Right cardiac atrium (tissue), 5 donors: ENCODE measurements at places on chromosomes 11 and 22. TPM values are rescaled to one million over a fixed set of nuclear protein-coding genes. Genes with fewer than 3 reads are reported as not detected.

YPEL4 gene
- total RNA-seq = 0.59 TPM

GRCh38 chr11:67059671-67060070 lies 3.0 kb downstream of the RHOD start:
- DNase-seq = peak; percentile 35

DNA sequence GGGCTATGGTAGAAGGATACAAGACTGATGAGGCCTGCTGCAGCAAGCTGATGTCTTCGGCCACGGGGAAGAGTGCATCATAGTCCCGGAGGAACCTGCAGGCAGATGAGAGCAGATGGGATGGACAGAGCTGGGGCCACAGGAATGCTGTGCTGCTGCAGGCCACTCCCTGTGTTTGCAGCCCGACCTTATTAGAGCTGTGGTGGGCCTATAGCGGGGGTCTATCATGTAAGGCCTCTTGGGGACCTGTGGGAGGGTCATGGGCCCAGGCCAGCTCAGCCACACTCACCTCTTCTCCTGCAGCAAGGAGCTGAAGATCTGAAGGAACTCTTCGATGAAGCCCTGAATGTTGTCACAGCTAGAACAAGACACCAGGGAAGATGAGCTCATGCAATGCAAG lies 31.9 kb downstream of the ASCC2 start:
- DNase-seq = no peak

GRCh38 chr11:68617925-68618809 lies 66.2 kb upstream of the GAL start:
- no peak for DNase-seq

TNNI2 gene
- not detected for total RNA-seq

DNA sequence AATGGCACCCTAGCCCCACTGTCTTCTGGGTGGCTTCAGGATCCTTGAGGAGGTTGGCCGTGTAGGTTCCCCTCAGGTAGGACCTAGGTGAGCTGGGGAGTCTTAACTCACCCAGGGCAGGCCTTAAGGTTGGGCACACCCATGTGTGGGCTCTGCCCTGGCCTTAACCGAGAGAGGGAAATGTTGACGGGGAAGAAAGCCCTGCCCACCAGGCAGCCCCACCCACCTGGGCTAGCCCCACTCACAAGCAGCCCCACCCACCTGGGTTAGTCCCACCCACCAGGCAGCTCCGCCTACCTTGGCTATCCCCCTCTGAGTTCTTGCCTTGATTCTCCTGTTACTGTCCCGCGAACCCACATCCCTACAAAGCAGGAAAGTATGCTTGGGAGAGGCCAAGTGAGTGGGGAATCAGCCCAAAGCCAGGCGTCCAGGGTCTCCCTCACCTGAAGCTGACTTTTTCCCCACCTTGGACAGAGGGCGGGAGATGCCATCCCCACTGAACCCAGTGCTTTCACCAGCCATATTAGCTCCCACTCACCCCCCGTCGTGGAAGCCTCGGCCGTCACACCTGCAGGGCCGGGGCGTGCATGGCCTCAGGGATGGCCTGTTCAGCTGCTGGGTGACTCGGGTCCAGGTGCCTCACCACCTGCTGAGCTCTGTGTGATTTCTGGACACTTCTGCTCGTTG lies at the start of gene MYEOV:
Gene MYEOV, plus strand, starts transcription at position 337 of the 687 bp plus-strand sequence. CDS start 1,200 bp downstream, outside the sequence.
- DNase-seq = no peak

- no peak for DNase-seq
These were observed 24.5 kb upstream of the RAG2 start for GRCh38 chr11:36622431-36623136.

GRCh38 chr11:124740277-124740882 lies 638 bp downstream of the NRGN start:
- DNase-seq = peak; percentile 79
